ENCODE measurements at places on chromosomes 6 and 20. TPM values are rescaled to one million over a fixed set of nuclear protein-coding genes. Genes with fewer than 3 reads are reported as not detected.

DNA sequence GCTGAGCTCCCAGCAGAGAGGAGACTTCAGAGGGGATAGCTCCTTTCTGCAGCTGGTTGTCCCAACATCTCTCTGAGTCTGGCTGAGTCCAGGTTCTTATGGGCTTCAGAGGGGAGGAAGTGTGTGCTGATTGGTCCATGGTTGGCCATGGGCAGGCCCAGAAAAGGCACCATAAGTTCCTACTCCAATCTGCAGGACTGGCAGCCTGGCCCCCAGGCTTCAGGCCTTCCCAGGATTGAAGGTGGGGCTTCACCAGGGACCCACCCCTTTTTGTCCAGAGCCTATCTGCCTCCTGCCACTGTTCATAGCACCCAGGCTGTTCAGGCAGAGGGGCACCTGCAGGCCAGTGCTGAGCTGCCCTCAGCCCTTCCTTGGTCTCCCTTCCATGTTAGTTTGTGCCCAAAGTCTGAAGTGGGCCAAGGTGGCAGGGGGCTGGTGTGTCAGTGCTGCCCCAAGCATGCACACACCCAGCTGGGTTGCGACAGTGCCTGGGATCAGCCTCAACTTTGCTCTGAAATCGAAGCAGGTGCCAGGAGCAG is 21.6 kb upstream of the TOP1 start:
- H3K27me3 ChIP-seq: no peaks in the 10 kb centered on the region
- H3K36me3 ChIP-seq: no peaks in the 10 kb centered on the region
- DNase-seq: no peak
- H3K4me3 ChIP-seq: no peak overlapping the region

DNA sequence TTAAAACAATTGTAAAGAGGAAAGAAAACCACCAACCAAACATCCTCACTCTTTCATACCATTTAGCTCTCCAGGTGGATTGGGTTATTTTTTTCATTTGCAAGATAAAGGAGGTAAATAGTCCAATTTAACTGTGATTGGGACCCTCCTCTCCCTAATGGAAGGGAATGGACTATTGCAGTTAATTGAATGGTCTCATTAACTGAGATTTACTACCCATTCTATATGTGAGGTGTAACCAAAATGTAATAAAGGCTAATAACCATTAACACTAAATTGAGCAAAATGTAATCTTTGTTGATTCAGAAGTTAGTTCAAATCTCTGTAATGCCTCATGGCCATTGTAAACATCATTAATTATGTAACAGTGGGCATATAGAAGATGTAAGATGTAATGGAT is 105.0 kb downstream of the KLHL32 start:
- H3K36me3 ChIP-seq: no peaks in the 10 kb centered on the region
- no peak for DNase-seq
- peaks cover 16% of the 10 kb centered on the region for H3K27me3 ChIP-seq
- no peak overlapping the region for H3K27ac ChIP-seq
- no peak overlapping the region for H3K4me3 ChIP-seq
- H3K4me1 ChIP-seq: no peaks in the 10 kb centered on the region

Gene WFDC11
- total RNA-seq: not detected

Gene CNR1
- total RNA-seq: not detected

GRCh38 chr6:33634161-33634727 is 13.1 kb downstream of the ITPR3 start:
- H3K4me1 ChIP-seq: peaks cover 25% of the 10 kb centered on the region
- peak overlapping the region; percentile 59 for H3K27ac ChIP-seq
- H3K4me3 ChIP-seq: peak overlapping the region; percentile 82
- H3K36me3 ChIP-seq: peaks cover 2% of the 10 kb centered on the region
- DNase-seq: no peak

GRCh38 chr6:106168097-106168888 is 82.2 kb downstream of the PRDM1 start:
- no peaks in the 10 kb centered on the region for H3K36me3 ChIP-seq
- DNase-seq: no peak
- H3K27me3 ChIP-seq: no peaks in the 10 kb centered on the region
- H3K27ac ChIP-seq: no peak overlapping the region
- no peak overlapping the region for H3K4me3 ChIP-seq
- H3K4me1 ChIP-seq: peaks cover 11% of the 10 kb centered on the region

DNA sequence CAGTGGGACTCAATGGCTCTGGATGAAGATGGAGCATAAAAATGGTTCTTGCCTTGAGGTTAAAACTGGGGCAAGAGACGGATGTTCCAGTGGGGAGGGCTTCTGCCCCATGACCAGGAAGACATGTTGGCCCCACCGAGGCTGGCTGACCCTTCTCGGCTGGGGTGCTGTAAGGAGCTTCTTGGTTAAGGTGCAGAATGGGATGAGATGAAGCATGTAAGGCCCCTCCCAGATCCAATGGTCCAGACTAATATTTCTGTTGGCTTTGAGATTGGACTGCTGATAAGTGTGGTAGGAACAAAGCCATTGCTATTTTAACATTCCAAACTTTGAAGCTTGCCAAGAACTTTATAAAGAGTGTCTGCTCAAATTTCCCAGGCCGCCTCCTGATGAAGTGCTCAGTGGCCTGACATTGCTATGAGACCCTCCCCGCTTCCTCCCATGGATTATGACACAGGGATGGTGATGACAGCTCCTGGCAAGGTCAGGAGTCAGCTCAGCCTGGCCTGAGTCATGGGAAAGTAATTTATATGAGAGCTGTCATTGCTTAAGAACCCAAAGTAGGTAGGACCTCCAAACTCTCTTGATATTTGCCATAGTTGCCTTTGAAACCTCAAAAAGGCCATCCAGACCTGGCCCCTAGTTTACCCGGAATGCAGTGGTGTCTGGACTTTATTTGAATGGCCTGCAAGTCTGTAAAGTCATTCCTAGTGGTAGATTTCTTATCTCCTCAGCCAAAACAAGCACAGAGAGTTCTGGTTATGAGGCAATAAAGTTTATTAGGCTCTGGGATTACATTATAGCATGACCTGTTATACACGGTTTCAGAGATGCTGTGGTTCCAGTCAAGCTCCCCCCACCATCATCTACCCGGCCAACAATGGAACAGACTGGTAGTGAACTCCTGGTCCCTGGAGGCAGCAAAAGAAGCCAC is 55.2 kb downstream of the TGM2 start:
- no peaks in the 10 kb centered on the region for H3K27me3 ChIP-seq
- no peak overlapping the region for H3K4me3 ChIP-seq
- peak overlapping the region; percentile 91 for H3K27ac ChIP-seq
- no peak for DNase-seq
- H3K4me1 ChIP-seq: peaks cover 35% of the 10 kb centered on the region

DNA sequence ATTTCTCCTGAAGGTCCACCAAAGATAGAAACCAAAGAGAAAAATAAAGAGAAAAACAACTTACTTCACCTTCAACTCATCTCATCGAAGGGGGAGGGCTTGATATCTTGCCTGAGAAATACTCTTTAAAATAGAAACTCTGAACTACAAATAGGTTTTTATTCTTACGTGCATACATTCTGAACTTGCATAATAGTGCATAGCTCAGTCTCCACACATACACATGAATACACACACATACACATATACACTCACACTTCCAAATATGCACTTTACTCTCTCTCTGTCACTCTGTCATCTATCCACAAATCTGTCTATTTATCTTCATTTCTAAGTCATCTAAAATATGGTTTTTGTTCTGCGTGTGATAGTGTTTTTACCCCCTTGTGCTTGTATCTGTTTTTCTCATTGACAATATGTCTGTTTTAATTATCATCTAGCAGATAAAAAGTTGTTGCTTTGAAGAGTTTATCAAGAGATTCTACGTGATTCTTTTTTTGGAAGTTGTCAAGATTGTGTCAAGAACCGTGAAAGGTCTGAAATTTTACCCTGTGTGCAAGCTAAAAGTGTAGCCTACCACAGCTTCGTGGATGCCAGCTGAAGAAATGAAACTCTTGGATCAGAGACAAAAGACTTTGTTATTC is 468.8 kb downstream of the EPM2A start:
- H3K36me3 ChIP-seq: no peaks in the 10 kb centered on the region
- H3K27me3 ChIP-seq: peaks cover 17% of the 10 kb centered on the region
- no peaks in the 10 kb centered on the region for H3K4me1 ChIP-seq
- H3K4me3 ChIP-seq: no peak overlapping the region

DNA sequence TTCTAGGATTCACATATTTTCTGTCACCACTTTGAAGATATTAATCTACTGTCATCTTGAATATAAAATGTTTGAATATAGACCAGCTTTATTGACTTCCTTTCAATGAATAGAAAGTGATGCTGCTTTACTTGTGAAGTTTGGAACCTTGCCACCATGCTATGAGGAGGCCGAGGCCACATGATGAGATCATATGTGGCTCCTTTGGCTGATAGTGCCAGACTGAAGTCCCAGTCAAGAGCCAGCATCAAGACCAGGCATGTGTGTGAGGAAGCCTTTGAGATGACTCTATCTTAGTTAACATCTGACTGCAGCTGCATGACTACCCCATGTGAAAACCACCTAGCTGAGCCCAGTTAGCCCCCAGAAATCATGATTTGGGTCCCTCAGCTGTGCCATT is 169.5 kb downstream of the OTOR start:
- no peak overlapping the region for H3K27ac ChIP-seq
- H3K36me3 ChIP-seq: no peaks in the 10 kb centered on the region
- DNase-seq: no peak
- H3K4me3 ChIP-seq: no peak overlapping the region
- H3K4me1 ChIP-seq: peaks cover 7% of the 10 kb centered on the region

DNA sequence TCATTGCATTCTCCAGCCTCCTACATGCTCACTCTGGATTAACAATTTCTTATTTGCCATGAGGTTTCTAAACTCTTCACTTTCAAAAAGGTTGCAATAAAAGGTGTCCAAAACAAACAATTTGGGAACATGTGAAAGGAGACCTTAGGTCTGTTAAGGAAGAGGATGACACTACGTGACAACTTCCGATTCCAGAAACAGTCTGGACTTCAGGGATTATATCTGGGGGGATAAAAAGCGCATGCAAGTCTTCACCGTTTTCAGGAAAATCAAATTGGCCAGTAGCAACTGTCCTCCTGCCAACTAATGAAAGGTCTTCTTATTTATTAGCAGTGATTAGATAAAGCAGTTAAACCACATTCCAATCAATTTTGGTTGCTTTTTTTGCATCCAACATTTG is 1.8 kb downstream of the ZDHHC14 start:
- H3K4me3 ChIP-seq: peak overlapping the region; percentile 79
- H3K4me1 ChIP-seq: peaks cover 19% of the 10 kb centered on the region
- no peak for DNase-seq
- H3K36me3 ChIP-seq: no peaks in the 10 kb centered on the region
- H3K27ac ChIP-seq: no peak overlapping the region
- no peaks in the 10 kb centered on the region for H3K27me3 ChIP-seq

GRCh38 chr20:10633718-10634117 is 40.1 kb downstream of the JAG1 start:
- H3K4me3 ChIP-seq: no peak overlapping the region
- peaks cover 95% of the 10 kb centered on the region for H3K4me1 ChIP-seq
- DNase-seq: no peak
- H3K36me3 ChIP-seq: peaks cover 13% of the 10 kb centered on the region
- peak overlapping the region; percentile 95 for H3K27ac ChIP-seq

DNA sequence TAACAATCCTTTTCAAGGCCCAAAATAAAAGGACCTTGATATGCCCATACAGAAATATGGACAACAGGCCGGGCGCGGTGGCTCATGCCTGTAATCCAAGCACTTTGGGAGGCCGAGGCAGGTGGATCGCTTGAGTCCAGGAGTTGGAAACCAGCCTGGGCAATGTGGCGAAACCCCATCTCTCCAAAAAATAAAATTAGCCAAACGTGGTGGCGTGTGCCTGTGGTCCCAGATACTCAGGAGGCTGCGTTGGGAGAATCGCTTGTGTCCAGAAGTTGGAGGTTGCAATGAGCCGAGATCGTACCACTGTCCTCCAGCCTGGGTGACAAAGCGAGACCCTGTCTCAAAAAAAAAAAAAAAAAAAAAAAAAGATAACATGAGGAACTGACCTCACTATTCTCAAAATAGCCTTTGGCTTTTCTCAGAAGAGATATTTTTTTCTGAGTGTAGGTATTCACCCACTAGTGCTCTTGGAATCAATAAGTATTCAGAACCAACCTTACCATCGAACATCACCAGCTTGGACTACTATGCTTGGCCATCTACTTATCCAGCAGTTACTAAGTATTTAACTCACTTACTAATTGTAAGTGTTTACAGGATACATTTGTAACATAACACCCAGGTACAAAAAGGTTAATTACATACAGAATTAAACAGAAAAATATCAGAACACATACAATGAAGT is 99.2 kb downstream of the OR2B2 start:
- no peak overlapping the region for H3K27ac ChIP-seq
- no peak overlapping the region for H3K4me3 ChIP-seq
- no peaks in the 10 kb centered on the region for H3K27me3 ChIP-seq
- H3K4me1 ChIP-seq: peaks cover 37% of the 10 kb centered on the region
- DNase-seq: no peak

GRCh38 chr6:135002974-135003703 is 51.5 kb downstream of the HBS1L start:
- no peak overlapping the region for H3K4me3 ChIP-seq
- no peak overlapping the region for H3K27ac ChIP-seq
- DNase-seq: no peak
- H3K27me3 ChIP-seq: no peaks in the 10 kb centered on the region
- no peaks in the 10 kb centered on the region for H3K4me1 ChIP-seq
- peaks cover 2% of the 10 kb centered on the region for H3K36me3 ChIP-seq

DNA sequence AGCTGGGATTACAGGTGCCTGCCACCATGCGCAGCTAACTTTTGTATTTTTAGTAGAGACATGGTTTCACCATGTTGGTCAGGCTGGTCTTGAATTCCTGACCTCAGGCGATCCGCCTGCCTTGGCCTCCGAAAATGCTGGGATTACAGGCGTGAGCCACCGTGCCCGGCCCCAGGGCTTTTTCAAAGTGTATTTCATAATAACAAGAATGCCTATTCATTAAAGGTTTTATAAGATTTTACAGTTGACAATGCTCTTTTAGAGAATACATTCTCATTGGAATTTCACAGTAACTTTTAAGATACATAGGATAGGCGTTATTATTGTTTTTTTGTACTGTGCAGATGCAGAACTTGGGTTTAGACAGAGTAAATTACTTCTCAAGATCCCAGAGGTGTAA is 52.6 kb upstream of the PTPRK start:
- no peak overlapping the region for H3K4me3 ChIP-seq
- H3K27ac ChIP-seq: no peak overlapping the region
- H3K4me1 ChIP-seq: peaks cover 38% of the 10 kb centered on the region
- H3K36me3 ChIP-seq: no peaks in the 10 kb centered on the region
- no peak for DNase-seq

All from chondrocyte (in vitro differentiated cells).